ENCODE measurements at places on chromosomes 11 and 22. TPM values are rescaled to one million over a fixed set of nuclear protein-coding genes. Genes with fewer than 3 reads are reported as not detected.

DNA sequence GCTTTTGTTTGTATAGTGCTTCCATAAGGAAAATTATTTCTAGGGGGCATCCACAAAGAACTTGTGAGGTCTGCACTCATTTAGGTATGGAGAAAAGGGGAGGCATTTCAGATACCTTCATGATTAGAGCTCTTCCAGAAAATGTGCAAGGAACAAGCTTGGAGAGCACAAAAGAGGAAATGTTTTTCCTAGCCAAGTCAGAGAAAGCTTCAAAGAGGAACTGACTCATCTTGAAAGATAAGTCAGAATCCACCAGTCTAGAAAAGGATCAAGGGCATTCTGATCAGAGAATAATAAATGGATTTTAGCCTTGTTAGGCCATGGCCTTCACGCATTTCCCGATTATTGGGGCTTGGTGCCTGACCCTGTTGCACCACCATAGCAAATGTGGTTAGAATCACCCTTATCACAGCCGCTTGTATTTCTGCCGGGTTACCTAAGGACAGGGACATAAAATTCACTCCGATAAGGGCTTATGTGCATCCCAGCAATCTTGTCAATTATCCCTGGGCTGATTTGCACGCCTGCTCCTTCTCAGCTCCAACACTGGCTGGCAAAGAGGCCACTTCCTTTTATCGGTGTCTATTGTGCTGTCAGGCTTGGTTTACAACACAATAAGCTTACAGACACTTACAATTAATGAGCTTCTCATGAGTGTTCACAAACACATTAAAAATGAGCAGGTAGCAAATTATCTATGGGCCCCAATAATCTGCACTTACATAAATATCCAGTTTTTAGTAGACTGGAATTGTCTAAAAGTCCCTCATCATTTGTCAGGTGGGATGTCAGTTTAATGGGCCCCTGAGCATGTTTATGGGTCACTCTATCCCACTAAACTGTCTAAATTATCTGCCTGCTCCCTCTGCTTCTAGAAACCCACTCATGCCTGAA, 613.5 kb downstream of the SOX6 start:
- no peak for DNase-seq

Gene PIK3C2A
- 23.3 TPM for total RNA-seq

GRCh38 chr11:80524349-80524748, 1083.5 kb upstream of the TENM4 start:
- no peak for DNase-seq

Gene BIRC3
- total RNA-seq: 109 TPM

GRCh38 chr11:47415949-47416472, 7.6 kb downstream of the SLC39A13 start:
- no peak for DNase-seq

Gene TRIM51
- total RNA-seq: not detected

Gene PRG2
- total RNA-seq: 1.6 TPM
